ENCODE measurements at places on chromosomes 12 and 14. TPM values are rescaled to one million over a fixed set of nuclear protein-coding genes. Genes with fewer than 3 reads are reported as not detected.
A peak's percentile ranks its signal among the peaks of the same experiment; 100 is the strongest.

- no peaks in the 10 kb centered on the region for H3K36me3 ChIP-seq
- H3K4me3 ChIP-seq, result no peak overlapping the region
- H3K27me3 ChIP-seq, result no peaks in the 10 kb centered on the region
- no peak for DNase-seq
These were observed 1.4 kb downstream of the AKAP6 start for GRCh38 chr14:32330351-32331111.

Gene CELA1
- not detected for total RNA-seq

- H3K36me3 ChIP-seq, result no peaks in the 10 kb centered on the region
- no peak overlapping the region for H3K27ac ChIP-seq
- no peaks in the 10 kb centered on the region for H3K27me3 ChIP-seq
- no peaks in the 10 kb centered on the region for H3K4me1 ChIP-seq
These were observed 397.9 kb upstream of the ATP2B1 start for GRCh38 chr12:90106568-90106967.

Gene DYRK4
- 9.3 TPM for total RNA-seq

GRCh38 chr12:95385246-95386035, 88.5 kb upstream of the METAP2 start:
- peaks cover 7% of the 10 kb centered on the region for H3K4me1 ChIP-seq
- no peaks in the 10 kb centered on the region for H3K27me3 ChIP-seq
- no peaks in the 10 kb centered on the region for H3K36me3 ChIP-seq
- H3K27ac ChIP-seq, result no peak overlapping the region
- DNase-seq, result no peak

Gene LIN7A
- total RNA-seq, result 16.2 TPM

Gene VSX2
- not detected for total RNA-seq

GRCh38 chr12:67994046-67994445, 4.8 kb downstream of the IFNG-AS1 start:
- H3K4me3 ChIP-seq, result no peak overlapping the region
- H3K27me3 ChIP-seq, result no peaks in the 10 kb centered on the region
- H3K36me3 ChIP-seq, result no peaks in the 10 kb centered on the region
- DNase-seq, result no peak

DNA sequence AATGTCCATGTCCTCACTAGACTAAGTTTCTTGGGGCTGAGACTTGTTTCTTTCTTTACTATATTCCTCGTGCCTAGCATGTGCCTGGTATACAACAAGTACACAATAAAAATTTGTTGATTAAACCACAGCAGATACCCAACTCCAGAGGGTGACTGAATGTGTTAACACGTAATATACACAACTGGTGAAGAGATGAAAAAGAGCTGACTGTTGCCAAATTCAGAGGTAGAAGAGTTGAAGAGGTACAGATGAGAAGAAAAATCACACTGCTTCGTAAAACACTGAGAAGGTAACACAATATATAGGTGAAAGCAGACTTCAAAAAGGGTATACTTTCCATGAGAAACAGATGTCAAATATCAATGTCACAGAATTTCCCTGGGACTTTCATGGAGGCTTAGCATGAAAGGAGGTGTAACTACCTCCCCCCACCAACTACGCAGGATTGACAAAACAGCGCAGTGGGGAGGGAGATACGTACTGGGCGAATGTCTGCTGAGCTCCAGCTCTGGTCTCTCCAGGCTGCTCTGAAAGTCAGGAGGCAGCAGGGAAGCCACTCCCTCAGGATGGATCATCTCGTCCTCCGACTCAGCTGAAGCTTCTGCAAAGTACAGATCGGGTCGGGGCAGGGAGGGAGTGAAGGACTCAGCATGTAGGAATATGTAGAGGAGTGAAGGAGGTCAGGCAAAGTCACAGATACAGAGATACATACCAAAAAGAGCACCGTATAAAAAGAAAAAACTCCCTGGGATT, 5.3 kb downstream of the ACIN1 start:
- no peaks in the 10 kb centered on the region for H3K27me3 ChIP-seq
- H3K27ac ChIP-seq, result no peak overlapping the region
- H3K36me3 ChIP-seq, result peaks cover 2% of the 10 kb centered on the region
- no peak for DNase-seq
- no peak overlapping the region for H3K4me3 ChIP-seq
- peaks cover 3% of the 10 kb centered on the region for H3K4me1 ChIP-seq

DNA sequence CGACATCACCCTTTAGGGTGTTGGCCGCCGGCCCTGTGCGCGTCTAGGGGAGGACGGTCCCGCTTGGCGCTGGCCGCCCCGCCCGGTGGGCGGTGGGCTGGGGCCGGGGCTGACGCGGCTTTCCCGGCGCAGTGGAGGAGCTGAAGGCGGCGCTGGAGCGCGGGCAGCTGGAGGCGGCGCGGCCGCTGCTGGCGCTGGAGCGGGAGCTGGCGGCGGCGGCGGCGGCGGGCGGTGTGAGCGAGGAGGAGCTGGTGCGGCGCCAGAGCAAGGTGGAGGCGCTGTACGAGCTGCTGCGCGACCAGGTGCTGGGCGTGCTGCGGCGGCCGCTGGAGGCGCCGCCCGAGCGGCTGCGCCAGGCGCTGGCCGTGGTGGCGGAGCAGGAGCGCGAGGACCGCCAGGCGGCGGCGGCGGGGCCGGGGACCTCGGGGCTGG, 3.6 kb downstream of the TNFAIP2 start:
- no peak overlapping the region for H3K27ac ChIP-seq
- peak overlapping the region; percentile 38 for H3K4me3 ChIP-seq
- H3K27me3 ChIP-seq, result no peaks in the 10 kb centered on the region
- peaks cover 7% of the 10 kb centered on the region for H3K4me1 ChIP-seq

GRCh38 chr12:94089891-94090290, 58.5 kb upstream of the PLXNC1 start:
- H3K4me3 ChIP-seq, result no peak overlapping the region
- H3K4me1 ChIP-seq, result no peaks in the 10 kb centered on the region
- no peaks in the 10 kb centered on the region for H3K27me3 ChIP-seq
- H3K27ac ChIP-seq, result no peak overlapping the region
- H3K36me3 ChIP-seq, result no peaks in the 10 kb centered on the region

DNA sequence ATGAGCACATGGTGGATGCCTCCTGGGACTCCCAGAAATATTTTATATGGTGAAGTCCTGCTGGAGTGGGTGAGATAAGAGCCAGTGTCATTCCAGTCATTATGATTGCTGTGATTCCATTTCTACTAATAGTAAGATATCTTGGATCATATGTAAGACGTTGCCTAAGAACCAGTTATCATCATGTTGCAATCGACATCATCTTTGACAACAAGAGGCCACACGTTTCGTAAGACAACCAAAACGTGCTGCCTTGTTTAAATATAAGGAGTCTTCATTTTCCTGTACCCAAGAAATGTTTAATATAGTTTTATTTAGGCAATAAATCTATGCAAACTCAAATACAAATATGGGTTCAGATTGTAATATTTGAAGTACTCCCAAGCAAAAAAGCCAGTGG, 58.4 kb downstream of the SPTSSA start:
- no peaks in the 10 kb centered on the region for H3K36me3 ChIP-seq
- no peaks in the 10 kb centered on the region for H3K27me3 ChIP-seq
- no peak overlapping the region for H3K27ac ChIP-seq
- no peak for DNase-seq
- H3K4me1 ChIP-seq, result no peaks in the 10 kb centered on the region

DNA sequence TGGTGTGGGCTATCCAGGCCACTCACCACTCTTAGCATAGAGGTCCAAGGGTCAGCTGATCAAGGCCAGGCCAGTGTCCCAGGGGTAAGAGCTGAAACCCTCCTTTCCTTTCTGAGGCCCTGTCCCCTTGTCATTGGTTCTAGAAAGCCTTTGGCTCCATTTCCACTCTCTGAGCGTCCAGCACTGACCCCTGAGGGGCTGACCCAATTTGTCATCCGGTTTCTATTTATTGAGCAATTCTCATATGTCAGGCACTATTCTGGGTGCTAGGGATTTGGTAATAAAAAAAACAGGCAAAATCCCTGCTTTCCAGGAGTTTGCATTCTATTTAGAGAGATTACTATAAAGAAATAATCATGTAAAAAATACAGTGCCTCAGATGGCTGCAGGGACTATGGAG, 3.4 kb downstream of the KRT77 start:
- H3K27ac ChIP-seq, result no peak overlapping the region
- H3K27me3 ChIP-seq, result no peaks in the 10 kb centered on the region
- H3K36me3 ChIP-seq, result no peaks in the 10 kb centered on the region
- H3K4me3 ChIP-seq, result no peak overlapping the region
- no peaks in the 10 kb centered on the region for H3K4me1 ChIP-seq

- no peak overlapping the region for H3K4me3 ChIP-seq
- H3K27ac ChIP-seq, result no peak overlapping the region
- H3K4me1 ChIP-seq, result no peaks in the 10 kb centered on the region
- no peaks in the 10 kb centered on the region for H3K27me3 ChIP-seq
- no peak for DNase-seq
These were observed 128.9 kb downstream of the CCER1 start for GRCh38 chr12:90826036-90826435.

- no peaks in the 10 kb centered on the region for H3K36me3 ChIP-seq
- no peak overlapping the region for H3K27ac ChIP-seq
- no peaks in the 10 kb centered on the region for H3K27me3 ChIP-seq
- DNase-seq, result no peak
- H3K4me3 ChIP-seq, result no peak overlapping the region
- H3K4me1 ChIP-seq, result no peaks in the 10 kb centered on the region
These were observed 18.8 kb upstream of the FAIM2 start for GRCh38 chr12:49922349-49923034.

GRCh38 chr12:108063192-108063591, 65.9 kb upstream of the WSCD2 start:
- H3K36me3 ChIP-seq, result no peaks in the 10 kb centered on the region
- H3K4me3 ChIP-seq, result no peak overlapping the region
- no peaks in the 10 kb centered on the region for H3K27me3 ChIP-seq
- no peaks in the 10 kb centered on the region for H3K4me1 ChIP-seq
- peak; percentile 5 for DNase-seq
- H3K27ac ChIP-seq, result no peak overlapping the region
